ENCODE measurements at places on chromosomes 4 and X. TPM values are rescaled to one million over a fixed set of nuclear protein-coding genes. Genes with fewer than 3 reads are reported as not detected.

CXCL5 gene
- not detected for total RNA-seq

NR3C2 gene
- total RNA-seq, result 6.2 TPM

FUNDC1 gene
- total RNA-seq, result 11.8 TPM

FAM9B gene
- not detected for total RNA-seq

PPEF2 gene
- not detected for total RNA-seq
